ENCODE measurements at places on chromosomes 7 and 10.

DNA sequence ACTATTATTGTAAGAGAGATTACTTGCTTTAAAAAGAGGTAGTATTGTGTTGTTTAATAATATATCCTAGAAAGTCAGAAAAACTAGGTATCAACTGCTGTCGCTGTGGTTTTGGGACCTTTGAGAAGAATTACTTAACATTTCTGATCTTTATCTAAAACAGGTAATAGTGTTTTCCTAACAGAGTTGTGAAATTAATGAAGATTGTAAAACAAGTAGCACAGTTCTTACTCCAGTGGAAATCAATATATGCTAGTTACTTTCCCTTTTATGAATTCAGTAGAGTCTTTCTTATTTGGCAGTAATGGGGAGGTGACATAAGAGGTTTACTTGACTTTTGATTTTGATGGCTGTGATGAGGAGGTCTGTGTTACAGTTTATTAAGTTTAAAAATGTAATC is 58.1 kb downstream of the KIF20B start:
- no peak for DNase-seq

GRCh38 chr7:2254429-2255144 is 12.6 kb downstream of the NUDT1 start:
- DNase-seq = no peak

GRCh38 chr7:151585744-151586393 is 66.2 kb upstream of the RHEB start:
- DNase-seq = no peak

DNA sequence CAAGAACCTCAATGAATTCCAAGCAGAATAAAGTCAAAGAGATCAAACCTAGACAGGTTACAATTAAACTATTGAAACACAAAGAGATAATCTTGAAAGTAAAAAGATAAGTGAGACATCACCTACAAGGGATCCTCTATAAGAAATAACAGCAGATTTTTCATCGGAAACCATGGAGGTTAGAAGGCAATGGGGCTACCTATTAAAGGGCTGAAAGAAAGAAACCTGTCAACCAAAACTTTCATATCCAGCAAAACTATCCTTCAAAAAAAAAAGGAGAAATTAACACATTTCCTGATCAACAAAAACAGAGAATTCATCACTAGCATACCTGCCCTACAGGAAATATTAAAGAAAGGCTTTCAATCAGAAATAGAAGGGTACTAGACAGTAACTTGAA is 244.9 kb downstream of the ARHGAP12 start:
- DNase-seq = no peak

GRCh38 chr7:50641442-50642405 is 76.5 kb upstream of the DDC start:
- DNase-seq = no peak

- no peak for DNase-seq
These were observed 60.8 kb downstream of the RHOBTB1 start for GRCh38 chr10:60883187-60883586.

DNA sequence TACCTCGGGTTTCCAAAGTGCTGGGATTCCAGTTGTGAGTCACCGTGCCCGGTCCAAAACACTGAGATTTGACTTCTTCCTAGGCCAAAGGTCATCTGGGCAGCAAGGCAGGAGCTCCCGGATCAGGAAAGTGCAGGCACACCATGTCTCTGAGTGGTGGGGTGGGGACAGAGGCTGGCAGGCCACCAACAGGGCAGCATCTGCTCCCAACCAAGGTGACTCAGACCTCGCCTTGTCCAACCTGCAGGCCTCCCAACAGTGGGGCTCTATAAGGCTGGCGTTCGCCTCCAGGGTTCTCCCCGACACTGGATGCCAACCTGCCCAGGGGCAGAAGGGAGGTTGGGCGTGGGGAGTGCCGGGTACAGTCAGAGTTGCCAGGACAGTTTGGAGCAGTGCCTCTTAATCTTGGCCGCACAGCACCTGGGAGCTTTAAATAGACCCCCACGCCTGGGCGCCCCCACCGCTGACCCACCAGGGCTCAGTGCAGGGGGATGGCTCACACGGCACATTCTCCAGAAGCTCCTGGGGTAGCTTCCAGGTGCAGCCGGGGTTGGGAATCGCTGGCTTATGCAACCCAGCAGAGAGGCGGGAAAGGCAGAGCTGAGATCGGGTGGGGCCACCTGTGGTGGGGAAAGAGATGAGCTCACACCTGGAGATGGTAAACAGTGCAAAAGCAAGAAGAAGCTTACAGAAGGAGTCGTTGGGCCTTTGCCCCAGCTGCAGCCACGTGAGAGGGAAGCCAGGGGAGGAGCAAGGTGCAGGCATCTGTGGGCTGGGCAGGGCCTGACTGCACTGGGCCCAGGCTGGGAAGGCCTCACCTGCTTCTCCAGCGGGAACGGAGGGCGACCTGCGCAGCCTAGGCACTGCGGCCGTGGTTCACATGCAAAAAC is 10.9 kb downstream of the CALML5 start:
- DNase-seq = no peak
